ENCODE measurements at places on chromosomes 5 and 9.

DNA sequence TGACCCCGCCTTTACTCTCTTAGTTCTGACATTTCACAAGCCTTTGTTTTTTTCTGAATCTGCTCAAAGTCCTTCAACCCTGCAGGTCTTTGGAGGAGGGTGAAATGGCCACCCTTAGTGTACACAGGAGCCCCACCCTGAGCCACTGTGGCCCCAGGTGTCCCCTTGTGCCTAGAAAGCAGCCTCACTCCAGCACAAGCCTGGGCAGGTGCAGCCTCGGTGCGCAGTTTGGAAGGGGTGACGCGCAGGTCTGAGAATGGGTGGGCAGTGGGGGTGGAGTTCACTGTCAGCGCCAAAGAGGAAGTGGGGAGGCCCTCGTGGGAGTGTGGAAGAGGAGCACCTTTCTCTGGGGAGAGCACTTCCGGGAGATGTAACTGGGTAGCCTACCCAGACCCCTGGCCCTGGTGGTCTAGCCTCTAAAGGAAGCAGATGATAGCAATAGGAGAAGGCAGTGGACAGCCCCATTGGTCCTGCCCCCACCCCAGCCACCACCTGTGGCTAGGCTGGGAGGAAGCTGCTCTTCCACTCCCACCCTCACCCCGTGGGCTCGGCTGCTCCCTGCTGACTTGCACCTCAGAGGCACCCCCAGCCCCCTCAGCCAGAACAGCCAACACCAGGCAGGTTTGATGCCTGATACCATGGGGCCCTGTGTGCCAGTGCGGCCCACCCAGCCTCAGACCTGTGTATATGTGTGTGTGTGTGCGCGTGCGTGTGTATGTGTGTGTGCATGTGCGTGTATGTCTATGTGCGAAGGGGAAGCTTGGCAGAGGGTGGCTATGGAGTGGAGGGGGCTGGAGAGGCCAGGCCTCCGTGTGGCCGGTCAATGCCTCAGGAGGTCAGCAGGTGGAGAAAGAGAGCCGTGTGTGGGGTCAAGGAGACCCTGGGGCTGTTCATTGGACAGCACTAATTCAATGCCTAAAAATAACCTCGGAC is 16.8 kb upstream of the DAB2IP start:
- no peak for DNase-seq

DNA sequence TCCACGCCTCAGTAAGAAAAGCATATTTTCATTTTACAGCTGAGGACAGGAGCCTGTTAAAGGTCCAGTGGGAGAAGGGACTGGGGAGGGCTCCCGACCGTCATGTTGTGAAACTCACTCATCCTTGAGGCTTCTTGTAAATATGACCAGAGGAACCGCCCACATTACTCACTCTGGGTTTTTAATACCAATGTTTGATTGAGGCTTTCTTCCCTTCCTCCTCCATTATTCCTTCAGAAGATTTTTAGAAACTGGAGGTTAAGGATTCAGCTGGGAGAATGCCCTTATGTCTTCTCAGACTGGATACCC is 61.4 kb upstream of the GLRX start:
- DNase-seq, result no peak

DNA sequence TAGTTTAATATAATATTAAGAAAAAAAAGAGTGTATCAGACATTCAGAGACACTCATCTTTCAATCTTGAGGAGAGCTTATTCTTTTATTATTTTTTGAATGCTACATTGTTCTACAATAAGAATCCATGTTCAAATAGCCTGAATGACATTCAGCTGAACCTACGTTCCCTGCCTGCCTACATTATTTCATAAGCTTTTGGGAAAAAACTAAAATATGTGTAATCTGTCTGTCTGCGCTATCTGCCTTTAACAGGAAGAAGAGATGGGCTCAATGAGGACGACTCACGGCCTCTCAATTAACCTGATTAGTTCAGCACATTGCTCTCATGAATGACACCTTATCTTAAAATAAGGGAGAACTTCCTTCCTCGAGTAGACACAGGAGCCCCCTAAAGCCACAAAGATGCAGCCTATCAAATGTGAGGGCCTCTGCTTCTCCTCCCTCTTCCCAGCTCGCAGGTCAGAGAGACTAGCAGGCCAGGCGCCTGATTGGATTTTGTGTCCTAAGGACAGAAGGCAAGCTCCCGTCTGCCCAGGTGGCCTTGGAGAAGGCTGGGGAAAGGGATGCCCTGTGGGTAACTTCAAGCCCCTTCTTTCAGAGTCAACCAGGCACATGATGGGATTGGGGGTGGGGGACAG is 37.8 kb downstream of the EBF1 start:
- DNase-seq, result no peak

GRCh38 chr5:58327289-58327688 is 132.6 kb downstream of the PLK2 start:
- DNase-seq, result no peak

DNA sequence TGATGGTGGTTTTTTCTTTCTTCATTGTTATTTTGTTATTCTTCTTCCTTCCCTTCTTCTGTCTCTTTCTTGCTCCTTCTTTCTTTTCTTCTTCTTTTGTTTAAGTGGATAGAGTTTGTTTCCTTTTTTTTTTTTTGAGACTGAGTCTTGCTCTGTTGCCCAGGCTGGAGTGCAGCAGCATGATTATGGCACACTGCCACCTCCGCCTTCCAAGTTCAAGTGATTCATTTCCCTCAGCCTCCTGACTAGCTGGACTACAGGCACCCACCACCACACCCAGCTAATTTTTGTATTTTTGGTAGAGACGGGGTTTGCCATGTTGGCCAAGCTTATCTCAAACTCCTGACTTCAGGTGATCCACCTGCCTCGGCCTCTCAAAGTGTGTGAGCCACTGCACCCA is 40.3 kb downstream of the JAK2 start:
- DNase-seq, result no peak

DNA sequence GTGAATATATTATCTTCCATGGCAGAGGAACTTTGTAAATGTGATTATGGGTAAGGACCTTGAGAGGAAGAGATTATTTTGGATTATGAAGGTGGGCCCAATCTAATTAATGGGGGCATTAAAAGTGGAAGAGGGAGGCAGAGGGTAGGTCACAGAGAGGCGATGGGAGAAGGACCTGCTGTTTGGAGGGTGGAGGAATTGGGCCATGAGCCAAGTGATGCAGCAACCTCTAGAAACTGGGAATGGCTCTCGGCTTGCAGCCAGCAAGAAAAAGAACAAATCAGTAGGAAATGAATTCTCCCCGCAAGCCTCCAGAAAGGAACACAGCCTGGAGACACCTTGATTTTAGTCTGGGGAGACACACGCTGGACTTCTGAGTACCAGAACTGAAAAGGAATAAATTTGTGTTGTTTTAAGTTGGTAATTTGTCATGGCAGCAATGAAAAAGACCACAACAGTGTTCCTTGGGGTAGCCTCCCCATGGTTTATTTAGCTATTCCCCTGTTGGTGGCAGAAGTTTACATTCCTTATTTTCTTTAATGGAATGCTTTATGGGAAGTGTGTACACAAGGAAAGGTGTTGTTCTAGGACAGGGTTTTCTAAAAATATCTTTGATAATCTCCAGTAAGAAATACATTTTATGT is 103.6 kb downstream of the HSPA4 start:
- no peak for DNase-seq

- no peak for DNase-seq
These were observed 10.0 kb upstream of the CRB2 start for GRCh38 chr9:123346026-123346425.

DNA sequence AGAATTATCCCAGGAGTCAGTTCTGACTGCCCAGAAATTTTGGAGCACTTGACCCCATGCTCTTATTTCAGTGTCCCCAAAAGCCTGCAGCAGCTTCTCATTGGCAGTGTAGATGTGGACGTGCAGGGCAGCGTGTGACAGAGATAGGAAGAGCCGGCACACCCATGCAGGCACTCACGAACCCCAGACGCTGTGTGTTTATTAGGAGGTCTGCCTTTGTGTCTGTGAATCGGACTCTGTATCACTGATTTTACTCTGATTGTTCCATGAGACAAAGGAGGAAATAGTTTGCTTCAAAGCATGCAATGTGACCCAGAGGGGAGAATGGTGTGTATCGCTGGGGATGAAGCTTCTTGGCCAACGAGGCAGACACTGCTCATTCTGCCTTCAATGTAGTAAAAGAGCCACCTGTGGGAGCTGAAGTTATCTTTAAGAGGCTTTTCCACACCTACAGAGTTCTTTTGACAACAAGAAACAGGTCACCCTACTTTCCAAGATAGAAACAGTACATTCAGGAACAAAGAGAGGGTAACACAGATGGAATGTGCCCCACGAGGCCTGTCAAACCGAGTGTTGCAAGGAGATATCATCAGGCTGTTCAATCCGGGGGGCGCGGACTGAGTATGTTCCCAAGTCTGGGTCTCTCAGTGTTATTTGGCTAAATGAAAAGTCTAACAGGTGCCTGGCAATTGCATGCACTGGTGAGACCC is 224.0 kb downstream of the NTRK2 start:
- no peak for DNase-seq

DNA sequence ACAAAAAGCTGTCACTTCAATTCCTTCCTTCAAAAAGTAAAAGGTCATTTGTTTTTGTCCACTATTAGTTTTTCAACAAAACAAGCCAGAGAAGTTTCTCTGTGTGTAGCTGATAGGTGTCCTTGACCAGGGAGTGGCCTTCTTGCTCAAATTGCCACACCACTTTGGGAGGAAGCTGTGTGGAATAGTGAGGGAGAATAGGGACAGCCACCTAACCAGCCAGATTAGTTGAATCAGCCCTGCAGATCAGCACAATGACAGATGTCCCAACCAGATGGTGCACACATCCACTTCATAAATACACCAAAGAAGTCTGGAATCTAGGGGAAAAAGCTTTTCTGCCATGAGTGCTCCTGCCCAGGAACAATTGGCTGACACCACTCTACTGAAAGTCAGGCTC is 37.2 kb downstream of the NREP start:
- DNase-seq, result no peak

GRCh38 chr5:15483351-15484097 is 16.5 kb upstream of the FBXL7 start:
- DNase-seq, result no peak

Data from activated T-helper 1 cell treated with Interleukin-2 at 50 U/mL for 16 hours (primary cell).